ENCODE measurements at places on chromosomes 7 and 10. TPM values are rescaled to one million over a fixed set of nuclear protein-coding genes. Genes with fewer than 3 reads are reported as not detected.

The SH2D4B gene
- total RNA-seq = not detected

The OPN1SW gene
- total RNA-seq = not detected

The ZNF736 gene
- total RNA-seq = 22.8 TPM

The FLNC gene
- total RNA-seq = 10.8 TPM

The PHKG1 gene
- total RNA-seq = 0.39 TPM

The HOXA13 gene
- 0.66 TPM for total RNA-seq

The NRCAM gene
- total RNA-seq = 16.5 TPM

The DDC gene
- not detected for total RNA-seq

The TMEM229A gene
- not detected for total RNA-seq

The KLF14 gene
- total RNA-seq = 1.5 TPM

Data from tibial nerve (tissue), 4 donors.